Muscle of back (tissue), 13 donors: ENCODE measurements at places on chromosomes 13 and 19. TPM values are rescaled to one million over a fixed set of nuclear protein-coding genes. Genes with fewer than 3 reads are reported as not detected.

GRCh38 chr19:33876192-33876591, 79.5 kb downstream of the KCTD15 start:
- no peak for DNase-seq

DNA sequence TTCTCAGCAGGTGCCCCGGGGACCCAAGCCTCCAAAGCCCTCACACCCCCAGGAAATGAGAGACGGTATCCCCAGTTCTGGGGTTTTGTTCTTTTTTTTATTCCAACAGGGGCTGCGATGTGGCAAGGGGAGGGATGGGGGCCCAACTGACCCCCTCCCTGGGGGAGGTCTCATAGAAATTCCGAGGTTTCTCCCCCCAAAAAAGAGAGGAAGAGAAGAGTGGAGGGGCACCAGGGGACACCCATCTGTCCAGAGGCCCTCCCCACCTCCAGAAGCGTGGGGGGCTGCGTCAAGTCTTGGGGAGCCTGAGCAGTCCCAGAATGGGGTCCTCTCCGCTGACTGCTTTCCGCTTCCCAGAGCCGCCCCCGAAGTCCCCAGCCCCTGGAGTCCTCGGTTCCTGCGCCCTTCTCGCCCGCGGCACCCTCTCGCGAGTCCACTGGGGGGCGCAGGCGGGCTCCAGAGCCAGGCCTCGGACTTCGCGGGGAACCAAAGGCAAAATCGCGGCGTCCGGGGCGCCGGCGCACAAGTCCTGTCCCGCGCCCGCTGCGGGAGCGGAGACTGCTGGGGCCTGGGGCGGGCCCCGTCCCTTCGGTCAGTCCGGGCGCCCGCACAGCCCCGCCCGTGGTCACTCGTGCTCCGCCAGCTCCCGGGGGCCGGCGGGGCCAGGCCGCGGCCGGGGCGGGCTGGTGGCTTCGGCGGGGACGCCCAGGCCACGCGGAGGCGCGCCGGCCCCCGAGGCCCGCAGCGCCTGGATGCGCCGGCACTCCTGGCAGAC, 4.4 kb upstream of the ATP1A3 start:
- DNase-seq, result no peak

- DNase-seq, result peak; percentile 42
Observed at GRCh38 chr13:23992781-23993679, 95.7 kb upstream of the C1QTNF9B start.

GRCh38 chr13:112968910-112969691, at the start of gene MCF2L:
Gene MCF2L, plus strand, starts transcription at chr13:112969214. Its CDS starts 166 bp downstream, at chr13:112969380.
- peak; percentile 71 for DNase-seq

GRCh38 chr19:46886546-46887239, 25.9 kb downstream of the ARHGAP35 start:
- DNase-seq, result no peak

DNA sequence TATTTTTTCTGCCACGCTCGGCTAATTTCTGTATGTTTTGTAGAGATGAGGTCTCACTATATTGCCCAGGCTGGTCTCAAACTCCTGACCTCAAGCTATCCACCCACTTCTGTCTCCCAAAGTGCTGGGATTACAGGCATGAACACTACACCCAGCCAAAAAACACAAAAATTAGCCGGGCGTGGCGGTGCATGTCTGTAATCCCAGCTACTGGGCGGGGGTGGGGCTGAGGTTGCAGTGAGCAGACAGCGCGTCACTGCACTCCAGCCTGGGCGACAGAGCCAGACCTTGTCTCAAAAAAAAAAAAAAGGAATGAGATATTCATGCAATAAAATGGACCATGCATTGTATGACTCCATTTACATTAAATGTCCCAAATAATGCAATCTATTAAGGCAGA, 32.2 kb downstream of the VASP start:
- no peak for DNase-seq

DNA sequence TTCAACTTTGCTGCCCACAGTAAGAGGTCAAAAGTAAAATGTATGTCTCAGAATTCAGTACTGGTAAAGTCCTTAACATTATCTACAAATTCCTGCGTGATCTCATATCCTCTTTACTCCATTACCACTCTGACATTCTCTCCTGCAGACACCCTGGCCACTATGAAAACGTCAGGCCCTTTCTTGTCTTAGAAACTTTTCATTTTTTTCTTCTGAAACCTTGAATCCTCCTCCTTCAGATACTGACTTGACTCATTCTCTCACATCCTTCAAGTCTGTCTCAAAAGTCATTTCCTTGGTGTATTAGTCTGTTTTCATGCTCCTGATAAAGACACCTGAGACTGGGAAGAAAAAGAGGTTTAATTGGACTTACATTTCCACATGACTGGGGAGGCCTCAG, 262.3 kb downstream of the POU4F1 start:
- no peak for DNase-seq

The NBEA gene
- 13.3 TPM for polyA plus RNA-seq
